ENCODE measurements at places on chromosomes 12 and 14. TPM values are rescaled to one million over a fixed set of nuclear protein-coding genes. Genes with fewer than 3 reads are reported as not detected.

The MDM2 gene
- total RNA-seq, result 180 TPM

GRCh38 chr14:44036248-44036647 is 470.8 kb downstream of the FSCB start:
- no peaks in the 10 kb centered on the region for H3K27me3 ChIP-seq
- H3K27ac ChIP-seq, result no peak overlapping the region
- no peaks in the 10 kb centered on the region for H3K36me3 ChIP-seq
- no peaks in the 10 kb centered on the region for H3K4me1 ChIP-seq

- H3K36me3 ChIP-seq, result peaks cover 33% of the 10 kb centered on the region
- H3K27ac ChIP-seq, result no peak overlapping the region
- no peaks in the 10 kb centered on the region for H3K27me3 ChIP-seq
- H3K4me1 ChIP-seq, result no peaks in the 10 kb centered on the region
- no peak for DNase-seq
These were observed 293.0 kb downstream of the SSPN start for GRCh38 chr12:26488351-26488750.

- no peak for DNase-seq
- no peak overlapping the region for H3K4me3 ChIP-seq
These were observed 19.9 kb downstream of the JAG2 start for GRCh38 chr14:105148604-105149145.

DNA sequence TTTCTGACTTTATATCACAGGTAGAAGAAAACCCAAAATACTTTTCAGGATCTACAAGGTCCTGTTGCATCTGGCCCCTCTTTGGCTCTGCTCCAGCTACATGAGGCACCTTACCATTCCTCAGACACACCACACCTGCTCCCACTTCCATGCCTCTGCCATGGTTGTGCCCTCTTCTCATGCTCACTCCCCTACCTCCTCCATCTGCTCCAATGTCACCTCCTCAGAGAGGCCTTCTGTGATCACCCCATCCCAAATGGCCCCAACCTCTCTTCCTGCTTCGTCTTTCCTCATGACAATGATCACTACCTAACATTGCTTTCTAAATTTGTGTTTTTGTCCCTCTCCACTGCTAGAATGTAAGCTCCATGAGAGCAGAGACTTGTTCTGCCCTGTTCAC is 174.3 kb downstream of the ANO2 start:
- no peak overlapping the region for H3K27ac ChIP-seq
- peaks cover 2% of the 10 kb centered on the region for H3K27me3 ChIP-seq
- H3K36me3 ChIP-seq, result no peaks in the 10 kb centered on the region

DNA sequence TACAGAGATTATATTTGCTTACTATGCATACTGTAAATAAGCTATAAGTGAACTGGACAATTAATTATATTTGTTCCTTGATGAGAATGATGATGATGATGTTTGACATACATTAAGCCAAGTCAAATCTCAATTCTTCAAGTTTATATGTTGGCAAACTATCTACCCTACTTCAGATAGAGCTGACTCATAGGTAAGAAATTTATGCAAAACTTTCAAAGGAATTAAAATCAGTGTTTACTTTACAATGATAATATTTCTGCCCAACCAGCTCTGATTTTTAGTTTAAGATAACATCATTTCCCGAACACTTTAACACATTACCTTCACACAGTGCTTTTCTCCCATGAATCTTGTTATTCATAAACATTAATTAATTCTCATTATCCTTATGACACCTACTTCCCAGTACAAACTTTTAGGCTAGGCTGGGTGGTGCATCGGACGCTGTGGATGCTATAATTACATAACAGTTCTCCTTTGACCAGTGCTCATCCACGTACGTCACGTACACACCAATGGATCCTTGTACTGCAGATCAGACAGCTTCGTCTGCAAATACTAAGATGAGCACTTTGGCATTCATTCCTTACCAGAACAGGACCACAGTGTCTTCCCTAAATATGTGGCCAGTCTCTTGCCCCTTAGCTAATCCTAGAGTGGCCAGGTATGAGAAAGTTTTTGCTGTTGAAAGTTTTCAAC is 18.3 kb downstream of the BMP4 start:
- no peak overlapping the region for H3K27ac ChIP-seq
- DNase-seq, result no peak
- H3K36me3 ChIP-seq, result no peaks in the 10 kb centered on the region
- no peaks in the 10 kb centered on the region for H3K4me1 ChIP-seq

GRCh38 chr14:50397390-50398188 is 908 bp upstream of the CDKL1 start:
- no peak for DNase-seq
- H3K4me1 ChIP-seq, result peaks cover 10% of the 10 kb centered on the region
- H3K36me3 ChIP-seq, result no peaks in the 10 kb centered on the region
- no peak overlapping the region for H3K27ac ChIP-seq
- H3K27me3 ChIP-seq, result peaks cover 33% of the 10 kb centered on the region
